Activated T-helper 1 cell treated with anti-CD3 and anti-CD28 coated beads, Interleukin-2, amount 50 U/mL, for 16 hours (primary cell): ENCODE measurements at places on chromosomes 3 and 15.

DNA sequence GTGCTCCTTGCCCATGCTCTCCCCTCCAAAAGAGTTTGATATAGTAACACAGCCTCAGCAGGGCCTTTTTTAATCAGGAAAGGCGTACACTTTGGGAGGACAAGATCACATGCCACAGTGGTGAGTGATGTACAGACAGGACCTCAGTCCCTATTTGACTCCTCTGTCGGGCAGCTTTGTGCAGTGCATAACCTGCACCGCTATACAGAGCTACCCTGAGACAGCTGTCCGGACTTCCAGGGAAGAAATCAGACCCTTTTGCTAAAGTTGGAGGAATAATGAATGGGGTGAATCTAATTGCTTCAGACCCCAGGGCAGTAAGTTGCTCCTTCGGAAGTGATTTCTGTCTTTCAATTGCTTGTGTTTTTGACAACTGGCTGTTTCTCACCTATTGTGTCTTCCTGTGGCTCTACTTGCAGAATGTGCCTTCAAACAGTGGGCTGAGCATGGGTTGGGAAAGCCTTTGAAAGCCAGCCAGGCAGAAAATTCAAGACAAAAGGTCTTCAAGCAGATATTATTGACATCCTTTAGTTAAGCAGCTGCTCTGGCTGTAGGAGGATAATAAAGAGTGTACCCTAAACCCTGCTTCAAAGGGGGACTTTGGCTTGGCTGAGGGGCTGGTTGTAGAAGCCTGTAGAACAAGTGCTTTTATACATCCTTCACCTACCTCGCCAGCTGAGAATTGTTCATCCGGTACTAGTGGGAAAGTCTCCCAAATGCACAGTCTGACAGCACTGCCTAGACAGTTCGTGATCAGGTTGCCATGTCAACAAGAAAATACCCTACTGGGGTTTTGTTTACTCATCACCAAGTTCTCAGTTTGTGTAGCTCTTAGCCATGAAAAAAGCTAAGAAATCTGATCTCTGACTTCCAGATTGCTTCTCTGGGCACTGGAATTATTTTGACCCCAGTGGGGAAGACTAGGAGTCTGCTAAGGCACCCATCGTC, 35.1 kb downstream of the SNTN start:
- DNase-seq = no peak

GRCh38 chr15:78178064-78178463, 28.9 kb downstream of the IDH3A start:
- DNase-seq = no peak

DNA sequence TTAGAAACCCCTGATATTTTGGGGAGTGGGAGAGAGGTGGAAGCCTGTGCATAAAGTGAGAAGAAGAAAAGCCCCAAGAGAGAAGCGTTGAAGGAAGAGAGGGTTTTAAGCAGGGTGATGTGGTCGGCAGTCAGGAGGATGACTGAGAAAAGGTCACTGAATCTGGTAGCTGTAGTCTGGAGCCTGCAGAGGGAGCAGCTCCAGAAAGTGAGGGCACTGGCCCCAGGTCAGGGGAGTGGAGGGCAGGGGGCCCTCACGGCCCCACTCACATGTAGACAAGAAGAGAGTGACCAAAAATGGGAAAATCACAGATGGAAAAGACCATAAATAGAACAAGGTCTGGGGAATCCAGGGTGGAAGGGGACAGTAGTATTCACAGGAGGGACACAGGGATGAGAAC, 105.5 kb downstream of the RYK start:
- no peak for DNase-seq

- no peak for DNase-seq
Measured at GRCh38 chr15:90829942-90830440, 38.4 kb upstream of the FURIN start.

DNA sequence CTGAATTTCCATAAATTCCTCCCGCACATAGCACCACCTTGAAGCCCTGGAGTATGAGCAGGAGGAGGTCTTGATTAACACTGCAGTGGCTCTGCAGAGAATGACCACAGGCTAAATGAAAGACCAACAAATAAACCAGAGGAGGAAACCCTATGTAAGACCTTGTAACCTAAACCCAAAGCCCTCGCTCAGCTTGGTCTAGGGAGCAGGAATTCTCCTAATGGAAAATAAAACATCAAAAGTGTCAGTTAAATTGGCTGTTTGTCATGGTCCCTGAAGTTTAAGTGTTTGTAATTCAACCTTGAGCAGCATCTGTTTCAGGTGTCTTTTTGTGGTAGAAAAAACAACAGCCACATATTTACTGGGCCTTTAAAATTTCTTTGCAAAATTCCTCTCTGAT, 9.2 kb upstream of the UBE2Q2 start:
- no peak for DNase-seq

DNA sequence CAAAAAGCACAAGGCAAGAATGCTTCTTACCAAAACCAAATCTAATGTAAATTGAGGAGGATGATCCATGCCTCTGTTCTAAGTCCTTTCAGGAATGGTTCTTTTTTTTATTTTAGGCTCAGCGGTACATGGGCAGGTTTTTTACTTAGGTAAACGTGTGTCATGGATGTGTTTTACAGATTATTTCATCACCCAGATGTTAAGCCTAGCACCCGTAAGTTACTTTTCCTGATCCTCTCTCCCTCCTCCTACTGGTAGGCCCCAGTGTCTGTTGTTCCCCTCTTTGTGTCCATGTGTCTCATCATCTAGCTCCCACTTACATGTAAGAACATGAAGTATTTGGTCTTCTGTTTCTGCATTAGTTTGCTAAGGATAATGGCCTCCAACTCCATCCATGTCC, 289.2 kb upstream of the THBS1 start:
- no peak for DNase-seq

DNA sequence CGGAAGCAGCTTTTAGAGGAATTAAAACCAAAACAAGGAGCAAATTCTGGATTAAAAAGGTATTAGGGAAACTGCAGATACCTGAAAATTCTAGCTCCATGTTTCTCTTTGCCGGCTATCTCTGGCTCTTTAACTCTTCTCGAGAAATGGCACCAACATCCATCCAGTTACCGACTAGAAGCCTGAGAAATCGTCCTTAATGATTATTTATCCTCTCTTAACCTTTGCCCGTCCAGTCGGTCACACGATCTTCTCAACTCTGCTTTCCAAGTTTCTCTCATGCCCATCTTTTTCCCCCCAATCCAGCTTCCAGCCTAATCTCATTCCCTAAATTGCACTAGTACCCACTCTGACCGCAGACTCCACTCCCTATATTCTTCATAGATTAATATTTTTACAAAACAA, 596 bp upstream of the SGO1 start:
- no peak for DNase-seq

GRCh38 chr3:100898681-100899080, 94.5 kb downstream of the ABI3BP start:
- DNase-seq = no peak
